ENCODE measurements at places on chromosomes 13 and 19. TPM values are rescaled to one million over a fixed set of nuclear protein-coding genes. Genes with fewer than 3 reads are reported as not detected.

GRCh38 chr19:51702103-51702824 is 9.1 kb downstream of the SPACA6 start:
- H3K27me3 ChIP-seq: no peaks in the 10 kb centered on the region
- peak overlapping the region; percentile 5 for H3K4me3 ChIP-seq
- H3K4me1 ChIP-seq: peaks cover 47% of the 10 kb centered on the region
- DNase-seq: peak; percentile 93
- no peaks in the 10 kb centered on the region for H3K36me3 ChIP-seq
- H3K27ac ChIP-seq: peak overlapping the region; percentile 94

DNA sequence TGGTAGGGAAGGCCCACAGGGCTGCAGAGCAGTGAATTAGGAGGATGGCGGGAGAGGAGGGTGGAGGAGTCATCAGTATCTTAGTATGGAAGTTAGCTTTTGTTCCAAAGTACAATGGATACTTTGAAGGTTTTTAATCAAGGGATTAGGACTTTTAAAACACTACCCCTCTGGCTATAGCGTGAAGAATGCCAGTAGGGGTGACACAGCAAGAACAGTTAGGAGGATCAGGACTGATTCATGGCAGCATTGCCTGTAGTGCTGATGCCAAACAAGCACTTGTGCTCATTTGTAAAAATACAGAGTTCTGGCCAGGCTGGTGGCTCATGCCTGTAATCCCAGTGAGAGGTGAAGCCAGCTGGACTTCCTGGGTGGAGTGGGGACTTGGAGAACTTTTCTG is 46.2 kb downstream of the SKA3 start:
- H3K36me3 ChIP-seq: no peaks in the 10 kb centered on the region
- H3K4me3 ChIP-seq: no peak overlapping the region
- no peaks in the 10 kb centered on the region for H3K27me3 ChIP-seq
- no peak for DNase-seq

DNA sequence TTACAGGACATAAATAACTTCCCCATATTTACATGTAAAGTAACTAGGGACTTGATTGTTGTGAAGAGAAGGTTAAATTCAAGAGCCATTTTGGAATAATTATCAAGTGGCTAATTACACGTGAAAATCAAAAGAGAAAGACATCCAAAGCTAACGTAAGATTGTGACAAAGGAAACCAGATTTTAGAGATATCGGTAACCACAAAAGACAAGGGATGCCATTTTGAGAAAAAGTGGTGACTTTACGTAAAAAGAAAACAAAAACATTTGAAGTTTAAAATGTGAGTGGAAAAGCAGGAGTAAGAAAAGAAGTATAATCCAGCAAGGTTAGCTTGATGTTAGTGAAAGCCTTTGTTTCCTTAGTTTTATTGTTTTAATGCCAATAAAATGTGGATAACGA is 10.9 kb upstream of the VWA8 start:
- no peaks in the 10 kb centered on the region for H3K36me3 ChIP-seq
- no peak overlapping the region for H3K4me3 ChIP-seq
- DNase-seq: no peak
- H3K27ac ChIP-seq: no peak overlapping the region

Gene EFNA2
- not detected for total RNA-seq

Gene SIGLEC7
- 1.5 TPM for total RNA-seq

DNA sequence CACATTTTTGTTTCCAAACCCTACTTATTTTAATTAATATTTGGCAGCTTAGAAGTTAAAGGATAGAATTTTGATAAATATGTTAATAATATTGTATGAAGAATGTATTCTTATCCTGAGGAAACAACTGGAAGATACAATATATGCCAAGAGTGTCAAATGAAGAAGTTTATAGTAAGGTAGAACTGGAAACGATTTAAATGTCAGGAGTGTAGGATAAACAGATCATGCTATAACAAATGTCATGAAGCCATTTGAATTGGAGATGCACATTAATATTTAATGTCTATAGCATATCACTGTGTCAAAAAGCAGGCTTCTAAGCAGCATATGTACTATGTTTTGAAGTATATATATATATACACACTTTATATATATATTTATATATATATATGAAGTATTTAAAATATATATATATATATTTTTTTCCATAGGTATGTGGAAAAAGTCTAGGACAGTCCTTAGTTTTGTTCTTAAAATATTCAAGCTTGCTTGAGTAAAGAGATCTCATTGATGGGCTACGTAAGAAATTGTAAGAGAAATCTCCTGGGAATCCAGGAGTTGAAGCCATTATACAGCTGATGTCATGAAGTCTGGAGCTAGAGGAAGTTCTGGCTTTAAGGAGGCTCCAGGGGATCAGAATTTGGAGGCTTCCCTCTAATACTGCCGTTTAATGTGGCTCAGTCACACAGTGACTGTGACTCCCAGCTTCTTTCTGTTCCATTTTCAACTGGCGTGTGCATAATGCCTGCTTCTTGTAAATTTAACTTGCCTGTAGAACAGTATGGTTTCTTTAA is 79.9 kb upstream of the MYCBP2 start:
- no peaks in the 10 kb centered on the region for H3K27me3 ChIP-seq
- H3K4me1 ChIP-seq: no peaks in the 10 kb centered on the region
- no peaks in the 10 kb centered on the region for H3K36me3 ChIP-seq
- H3K4me3 ChIP-seq: no peak overlapping the region

Gene ZNF135
- total RNA-seq: 5.4 TPM

All from vagina (tissue), 2 donors.